NCI-H1092 treated with DMSO at 0.1 percent for 48 hours (cell line): ENCODE measurements at places on chromosomes 1 and 21.

- DNase-seq = no peak
These were observed 8.0 kb downstream of the RGL1 start for GRCh38 chr1:183812686-183813569.

GRCh38 chr1:196997423-196997822 lies 20.1 kb downstream of the CFHR5 start:
- DNase-seq = no peak

GRCh38 chr1:90341516-90341915 lies 346.6 kb downstream of the ZNF326 start:
- DNase-seq = no peak

- no peak for DNase-seq
These were observed 20.3 kb downstream of the RSPH1 start for GRCh38 chr21:42475526-42476387.

DNA sequence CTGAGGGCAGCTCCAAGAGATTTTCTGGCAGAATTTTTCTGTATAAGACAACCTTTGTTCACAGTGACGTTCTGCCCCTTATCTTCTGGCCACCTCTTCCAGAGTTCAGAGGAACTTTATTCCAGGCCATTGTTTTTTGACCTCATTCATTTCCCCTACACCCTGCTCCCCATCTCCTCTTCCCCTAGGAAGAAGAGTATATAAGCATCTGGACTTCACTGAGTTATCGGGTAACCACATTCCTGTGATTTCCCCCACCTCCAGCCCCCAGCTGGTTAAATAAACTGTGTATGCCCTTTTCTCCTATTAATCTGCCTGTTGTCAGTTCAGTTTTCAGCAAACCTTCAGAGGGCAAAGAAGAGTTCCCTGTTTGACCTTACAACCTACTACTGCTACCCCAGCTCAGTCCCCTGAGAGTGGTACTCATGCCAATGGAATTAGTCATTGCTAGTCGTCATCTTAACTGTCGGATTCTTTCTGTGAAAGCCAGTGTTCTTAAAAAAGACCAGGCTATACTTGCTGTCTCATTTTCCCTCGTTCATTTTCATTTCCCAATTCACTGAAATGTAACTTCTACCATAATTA lies 14.3 kb upstream of the ALG14 start:
- no peak for DNase-seq

DNA sequence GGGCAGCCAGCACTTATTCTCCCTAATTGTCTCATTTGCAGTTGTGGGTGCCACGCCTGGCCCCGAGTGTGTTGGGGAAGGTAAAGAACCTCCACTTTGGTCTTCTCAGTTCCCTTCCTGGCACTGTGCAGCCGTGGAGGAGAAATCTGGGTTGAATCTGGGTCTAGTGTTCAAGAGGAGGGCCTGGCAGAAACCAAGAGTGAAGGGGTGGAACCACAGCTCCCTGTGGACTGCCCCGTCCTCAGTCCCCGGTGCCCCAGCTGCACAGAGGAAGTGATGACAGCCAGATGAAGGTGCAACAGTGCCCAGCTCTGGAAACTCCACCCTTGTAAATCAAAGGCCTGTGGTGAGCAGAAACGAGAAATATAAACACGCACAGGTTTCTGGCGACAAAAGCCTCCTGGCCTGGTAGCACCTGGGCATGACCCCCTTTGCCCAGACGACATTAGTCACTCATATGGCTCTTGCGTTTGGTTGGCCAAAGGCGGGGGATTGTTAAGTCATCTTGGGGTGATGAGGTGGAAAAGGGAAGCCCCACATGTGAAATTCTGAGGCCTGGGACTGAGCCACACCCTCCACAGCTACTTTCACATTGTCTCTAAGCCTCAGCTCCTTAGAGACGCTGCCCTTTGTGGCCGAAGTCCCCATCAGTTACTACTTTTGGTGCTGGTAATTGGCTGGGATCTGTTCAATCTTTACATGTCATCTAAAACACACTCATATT lies 4.2 kb upstream of the ECE1 start:
- DNase-seq = no peak

DNA sequence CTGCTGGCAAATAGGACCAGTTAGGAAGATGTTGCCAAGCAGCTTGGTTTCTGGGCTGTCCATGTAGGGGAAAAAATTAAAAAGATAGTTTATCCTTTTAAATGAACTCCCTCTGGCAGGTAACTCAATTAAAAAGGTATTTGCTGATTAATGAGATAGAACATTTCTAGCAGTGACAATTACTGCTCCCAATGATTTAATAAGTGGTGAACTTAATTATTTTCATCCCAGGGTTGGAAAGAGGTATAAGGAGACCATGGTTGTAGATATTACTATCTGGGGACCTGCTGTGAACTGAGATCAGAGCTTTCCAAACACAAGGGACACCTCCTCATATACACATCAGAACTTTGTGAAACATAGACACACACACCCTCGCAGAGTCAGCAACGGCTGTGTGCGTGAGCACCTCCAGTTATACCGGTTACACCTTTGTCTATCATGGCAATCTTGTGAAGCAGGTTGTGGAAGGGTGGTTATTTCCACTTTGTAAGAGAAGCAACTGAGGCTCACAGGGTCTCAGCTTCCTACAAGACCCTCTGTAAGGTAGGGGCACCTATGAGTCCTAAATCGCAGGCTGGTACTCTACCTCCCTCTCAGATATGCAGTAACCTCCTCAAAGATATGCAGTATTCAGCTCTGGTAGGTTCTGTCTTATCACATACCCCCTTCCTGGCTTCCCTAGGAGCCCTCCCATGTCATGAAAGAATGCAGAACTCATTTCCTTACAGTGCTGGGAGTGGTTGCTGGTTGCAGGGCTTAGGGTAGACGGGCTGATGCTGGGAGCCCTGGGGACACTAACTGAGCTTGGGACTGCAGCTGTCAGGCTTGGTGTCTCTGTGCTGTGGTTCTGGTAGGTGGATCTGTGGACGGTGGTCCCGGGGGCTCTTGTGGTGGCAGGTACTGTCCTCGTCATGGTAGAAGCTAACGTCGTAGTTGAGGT lies 18.5 kb upstream of the MAGOH start:
- no peak for DNase-seq

DNA sequence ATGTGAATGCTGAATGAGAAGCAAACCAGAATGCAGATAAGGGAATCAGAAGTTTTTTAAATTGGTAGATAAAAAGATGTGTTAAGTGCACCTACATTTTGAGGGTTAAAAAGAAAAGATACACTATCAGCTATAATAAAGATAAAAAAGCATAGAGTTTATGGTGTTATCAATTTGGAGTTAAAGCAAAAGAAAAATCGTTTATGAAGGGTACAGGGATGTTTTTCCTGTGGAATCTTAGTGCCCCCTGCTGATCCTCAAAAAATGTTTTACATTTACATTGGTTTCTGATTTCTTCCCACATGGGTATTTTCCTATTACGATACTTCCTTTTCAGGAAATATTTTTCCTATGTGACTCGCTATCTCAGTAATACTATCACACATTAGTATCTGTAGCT lies 293.5 kb downstream of the MRPL39 start:
- DNase-seq = no peak

DNA sequence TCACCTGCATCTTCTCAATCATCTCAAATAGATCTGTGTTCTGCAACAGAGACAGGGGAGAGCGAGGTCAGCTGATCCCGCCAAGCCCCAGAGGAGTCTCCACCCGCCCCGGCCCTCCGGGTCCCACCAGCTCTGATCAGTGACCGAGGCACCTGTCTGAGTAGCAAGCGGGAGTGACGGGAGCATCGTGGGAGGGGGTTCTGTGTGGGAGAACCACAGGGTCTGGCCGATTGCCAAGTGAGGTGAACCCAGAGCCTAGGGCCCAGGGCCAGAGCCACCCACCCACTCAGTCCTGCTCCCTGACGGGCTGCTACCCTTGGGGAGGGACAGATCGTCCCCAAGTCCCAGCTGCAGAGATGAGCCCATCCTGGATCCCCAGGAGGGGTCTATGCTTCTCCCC lies 49.1 kb downstream of the RAP1GAP start:
- peak; percentile 26 for DNase-seq

GRCh38 chr1:234827656-234828055 lies 217.7 kb upstream of the IRF2BP2 start:
- DNase-seq = no peak

- DNase-seq = no peak
These were observed 789 bp downstream of the BTF3L4 start for GRCh38 chr1:52056937-52057231.

DNA sequence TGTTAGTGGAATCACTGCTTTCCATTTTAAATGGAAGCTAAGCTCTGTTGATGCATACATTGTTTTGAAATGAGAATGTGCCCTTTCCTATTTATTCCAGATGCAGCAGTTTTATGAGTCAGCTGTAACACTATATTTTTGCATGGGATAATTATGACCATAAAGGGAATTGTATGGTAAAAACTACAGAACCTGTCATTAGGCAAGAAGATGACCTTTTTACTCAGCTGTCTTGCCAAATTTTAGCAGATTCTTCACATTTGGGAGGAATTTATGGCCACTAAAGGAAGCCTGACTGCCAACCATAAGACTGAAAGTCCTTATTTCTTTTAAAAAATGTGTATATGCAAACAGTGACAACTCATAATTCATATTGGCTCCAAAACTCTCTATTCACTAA lies 356.3 kb upstream of the PRMT6 start:
- no peak for DNase-seq

DNA sequence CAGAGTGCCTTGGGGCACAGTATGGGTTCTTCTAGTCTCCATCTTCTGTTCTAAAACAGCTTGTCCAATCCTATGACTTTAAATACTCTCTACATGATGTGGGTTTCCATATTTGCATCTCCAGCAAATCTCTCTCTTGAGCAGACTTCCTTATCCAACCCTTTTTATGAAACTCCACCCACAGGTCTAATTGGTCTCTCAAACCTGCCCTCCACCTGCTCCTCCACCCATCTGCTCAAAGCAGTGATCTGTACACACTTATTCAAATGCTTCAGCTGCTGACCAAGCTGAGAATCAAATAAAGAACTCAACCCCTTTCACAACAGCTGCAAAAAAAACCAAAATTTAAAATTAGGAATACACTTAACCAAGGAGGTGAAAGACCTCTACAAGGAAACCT lies 11.5 kb downstream of the MCOLN2 start:
- DNase-seq = no peak

DNA sequence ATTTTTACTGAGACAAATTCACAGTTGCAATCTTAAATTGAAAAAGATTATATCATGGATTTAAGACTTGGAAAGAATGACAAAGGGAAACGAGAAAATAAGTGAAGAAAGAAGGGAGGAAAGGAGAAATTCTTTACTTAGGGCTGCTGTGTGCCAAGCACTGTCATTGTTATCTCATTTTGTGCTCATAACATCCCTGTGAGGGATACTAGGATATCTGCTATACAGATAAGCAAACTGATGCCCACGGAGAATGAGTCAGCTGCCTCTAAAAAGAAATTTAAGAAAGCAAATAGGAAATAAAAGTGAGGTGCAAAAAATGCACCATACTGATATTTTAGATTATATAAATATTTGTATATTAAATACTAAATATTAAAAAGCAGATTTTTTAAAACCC lies 183.6 kb upstream of the NR5A2 start:
- DNase-seq = no peak
